T-helper 2 cell (primary cell): ENCODE measurements at places on chromosomes 12 and 14.

- DNase-seq: no peak
Observed at GRCh38 chr12:9808504-9808903, 18.8 kb upstream of the KLRF1 start.

- no peak for DNase-seq
Observed at GRCh38 chr12:32072102-32072501, 34.5 kb upstream of the BICD1 start.

GRCh38 chr14:33676135-33676566, 274.7 kb downstream of the EGLN3 start:
- DNase-seq: no peak

- DNase-seq: no peak
Observed at GRCh38 chr12:124536641-124537040, 30.8 kb downstream of the NCOR2 start.

DNA sequence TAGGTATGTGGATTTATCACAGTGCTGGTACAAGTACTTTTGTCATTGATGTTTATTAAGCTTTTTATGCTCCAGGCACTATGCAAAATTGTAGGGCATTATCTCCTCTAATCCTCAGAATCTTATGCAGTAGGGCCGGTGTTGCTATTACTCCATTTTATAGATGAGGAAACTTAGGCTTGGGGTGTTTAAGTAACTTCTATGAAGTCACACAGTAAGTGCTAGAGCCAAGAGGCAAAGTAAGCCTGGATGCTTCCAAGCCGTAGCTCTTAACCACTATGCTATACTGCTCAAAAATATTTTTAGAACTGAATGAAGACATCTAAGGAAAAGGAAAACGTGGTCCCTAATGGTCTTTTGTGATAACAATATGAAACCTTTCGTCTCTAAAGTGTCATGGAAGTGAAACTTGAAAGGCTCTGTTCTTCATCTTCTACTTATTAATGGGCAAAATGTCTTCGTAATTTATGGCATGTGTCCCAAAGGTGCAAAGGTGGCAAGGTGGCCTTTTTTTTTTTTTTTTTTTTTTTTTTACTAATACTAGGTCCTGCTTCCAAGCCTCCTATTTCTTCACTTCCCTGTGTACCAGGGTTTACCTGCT, 85.2 kb downstream of the ETV6 start:
- no peak for DNase-seq

GRCh38 chr12:108253540-108253939, 85.6 kb downstream of the CMKLR1 start:
- DNase-seq: no peak

DNA sequence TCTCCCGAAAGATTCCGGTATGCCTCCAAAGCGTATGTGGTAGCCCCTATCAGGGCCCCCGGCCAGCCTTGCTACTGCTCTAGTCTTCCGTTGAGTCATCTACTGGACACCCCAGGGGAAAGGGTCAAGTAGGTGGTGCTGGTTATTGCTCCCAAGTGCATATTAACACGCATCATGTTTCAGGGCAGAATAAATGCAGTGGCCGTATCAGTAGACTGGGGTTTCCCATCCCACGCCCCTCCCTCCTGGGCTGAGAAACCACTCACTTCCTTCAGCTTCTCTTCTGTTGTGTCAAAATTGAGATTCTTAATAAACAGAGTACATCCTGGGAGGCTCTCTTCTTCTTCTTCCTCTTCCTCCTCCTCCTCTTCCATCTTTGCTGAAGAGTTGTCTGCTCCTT, 39.3 kb downstream of the RBM19 start:
- no peak for DNase-seq

GRCh38 chr12:92408072-92408900, 262.6 kb upstream of the BTG1 start:
- DNase-seq: no peak

DNA sequence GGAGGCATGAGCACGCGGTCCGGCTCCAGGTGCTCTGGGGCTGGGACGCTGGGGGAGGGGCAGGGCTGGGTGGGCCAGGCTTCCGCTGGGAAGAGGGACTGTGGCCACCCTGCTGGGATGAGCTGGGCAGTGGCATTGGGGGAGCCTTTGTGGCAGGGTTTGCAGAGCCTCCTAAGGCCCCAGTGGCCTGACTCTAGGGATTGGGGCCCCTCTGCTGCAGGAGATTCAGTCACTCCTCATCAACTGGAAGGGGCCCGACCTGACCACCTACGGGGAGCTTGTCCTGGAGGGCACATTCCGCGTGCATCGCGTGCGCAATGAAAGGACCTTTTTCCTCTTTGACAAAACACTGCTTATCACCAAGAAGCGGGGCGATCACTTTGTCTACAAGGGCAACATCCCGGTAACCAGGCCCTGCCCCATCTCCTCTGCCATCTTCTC, 26.9 kb downstream of the PLEKHG3 start:
- no peak for DNase-seq

DNA sequence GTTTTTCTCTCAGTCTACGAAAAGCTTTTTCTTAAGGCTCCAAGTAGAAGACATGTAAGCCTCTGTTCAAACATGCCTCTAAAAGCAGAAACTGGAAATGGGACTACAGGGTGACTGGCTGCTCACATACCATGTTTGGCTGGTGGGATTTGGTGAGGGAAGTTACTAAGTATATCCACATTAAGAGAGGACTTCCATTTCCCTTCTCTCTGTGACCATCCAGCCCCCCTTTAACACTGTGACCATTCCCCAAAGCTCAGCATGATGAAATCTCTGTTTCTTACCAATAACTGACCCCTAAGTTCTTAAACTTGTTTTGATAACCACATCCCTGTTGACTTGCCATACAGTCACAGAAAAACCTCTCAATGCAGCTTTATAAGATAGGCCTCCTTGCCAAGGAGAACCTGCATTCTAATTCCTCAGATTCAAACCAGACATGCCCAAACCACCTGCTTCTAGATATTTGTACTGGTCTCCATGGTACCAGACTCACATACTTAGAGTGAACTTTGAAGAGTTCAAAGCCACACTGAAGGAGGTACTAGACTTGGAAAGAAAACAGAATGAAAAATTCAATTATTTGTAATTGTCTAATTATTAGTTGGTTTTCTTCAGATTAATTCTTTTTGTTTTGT, 102.2 kb downstream of the VEZT start:
- DNase-seq: no peak

- peak; percentile 66 for DNase-seq
Observed at GRCh38 chr12:21678959-21679358, 21.3 kb upstream of the LDHB start.

DNA sequence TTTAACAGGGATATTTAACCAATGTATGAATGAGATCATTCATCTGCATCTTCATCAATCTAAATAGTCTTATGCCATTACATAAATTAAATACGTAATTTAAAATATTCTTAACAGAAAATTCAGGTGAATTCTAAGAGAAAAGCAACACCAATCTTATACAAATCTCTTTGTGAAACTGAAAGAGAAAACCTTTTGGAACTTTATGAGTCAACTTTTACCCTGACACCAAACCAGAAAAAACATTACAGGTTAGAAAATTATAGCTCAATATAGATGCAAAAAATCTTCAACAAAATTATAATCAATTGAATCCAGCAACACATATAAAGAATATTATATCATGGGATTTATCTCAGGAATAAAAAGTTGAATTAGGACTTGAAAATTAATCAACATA, 3.4 kb downstream of the GLIPR1L1 start:
- DNase-seq: peak; percentile 62

DNA sequence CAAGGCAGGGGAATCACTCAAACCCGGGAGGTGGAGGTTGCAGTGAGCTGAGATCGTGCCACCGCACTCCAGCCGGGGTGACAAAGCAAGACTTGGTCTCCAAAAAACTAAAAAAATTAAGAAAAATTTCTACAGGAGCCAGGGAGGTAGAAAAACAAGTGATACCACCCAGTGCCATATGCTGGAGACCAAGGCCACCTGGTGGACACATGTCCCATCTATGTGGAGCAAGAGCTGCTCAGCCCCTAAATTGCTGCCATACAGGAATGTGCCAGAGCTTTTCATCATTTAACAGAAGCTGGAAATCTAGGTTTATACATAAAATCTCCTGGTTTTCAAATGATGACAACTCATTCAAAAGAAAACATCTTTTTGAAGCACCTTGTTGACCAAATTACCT, 61.4 kb upstream of the ELK3 start:
- DNase-seq: no peak

DNA sequence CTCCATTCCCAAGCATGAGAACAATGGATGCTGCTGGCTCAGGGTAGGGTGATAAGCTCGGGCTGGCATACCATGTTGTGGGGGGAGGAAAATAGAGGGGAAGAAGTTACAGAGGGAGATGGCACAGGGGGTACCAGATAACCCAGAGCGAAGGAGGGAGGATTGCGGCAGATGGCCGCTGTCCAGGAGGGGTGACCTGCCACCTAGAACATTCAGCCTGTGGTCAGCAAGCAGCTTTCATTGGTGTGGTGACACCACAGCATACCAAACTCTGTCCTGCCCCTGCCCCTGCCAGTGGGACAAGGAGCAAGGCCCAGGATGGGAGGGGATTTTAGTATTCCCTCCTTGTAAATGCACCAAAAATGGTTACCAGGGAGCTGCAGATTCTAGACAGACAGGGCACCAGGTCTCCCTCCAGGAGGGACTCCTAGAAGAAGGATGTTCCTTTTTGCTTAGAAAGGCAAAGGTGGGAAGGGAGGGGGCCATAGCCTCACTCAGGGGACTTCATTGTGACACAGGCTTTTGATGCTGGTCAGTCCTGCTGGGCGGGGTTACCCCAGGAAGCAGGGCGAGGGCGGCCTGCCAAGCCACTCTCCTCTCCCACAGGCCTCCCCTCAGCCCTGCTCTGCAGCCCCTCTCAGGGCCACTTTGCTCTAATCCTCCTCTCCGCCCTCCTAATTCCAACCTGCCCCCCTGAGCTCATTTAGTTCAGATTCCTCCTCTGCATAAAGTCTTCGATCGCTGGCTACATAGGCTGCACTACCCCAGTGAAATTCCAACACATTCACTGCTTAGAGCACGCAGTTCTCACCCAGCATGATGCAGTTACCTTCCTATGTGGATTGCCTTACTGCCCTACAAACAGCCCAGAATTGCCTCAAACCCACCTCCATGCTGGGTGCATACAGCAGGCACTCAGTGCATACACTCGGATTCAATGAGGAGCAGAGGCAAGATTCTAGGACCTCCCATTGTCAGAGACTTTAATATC, 36.0 kb upstream of the PLEKHG6 start:
- no peak for DNase-seq

DNA sequence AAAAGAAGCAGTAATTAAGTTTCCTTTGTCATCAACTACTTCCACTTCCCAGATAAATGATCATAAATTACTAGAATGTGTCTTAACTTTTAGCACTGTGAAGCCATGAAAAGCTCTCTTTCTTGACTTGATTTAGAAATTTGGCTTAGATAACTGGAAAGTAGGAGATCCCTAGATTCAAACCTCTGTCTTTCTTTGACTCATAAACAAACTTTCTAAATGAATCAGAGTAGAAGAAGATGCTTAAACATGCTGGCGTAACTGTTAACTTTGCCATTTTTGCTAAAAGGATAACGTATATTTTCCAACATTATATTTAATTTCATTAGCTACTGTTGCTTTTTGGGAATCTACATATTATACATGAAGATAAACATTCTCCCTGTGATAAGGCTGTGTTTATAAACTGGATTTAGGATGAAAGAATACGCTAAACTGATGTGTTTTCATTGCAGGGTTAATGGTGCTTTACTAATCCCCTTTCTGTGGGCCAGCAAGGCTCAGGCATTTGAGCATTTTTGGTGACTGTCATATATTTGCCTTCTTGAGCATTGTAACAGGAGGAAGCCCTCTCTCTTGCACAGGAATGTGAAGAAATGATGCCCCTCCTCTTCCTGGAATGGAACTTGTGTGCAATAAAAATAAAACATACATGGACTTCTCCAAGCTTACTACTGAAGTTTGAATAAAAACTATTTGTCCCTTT, 301.4 kb downstream of the BMP4 start:
- DNase-seq: peak; percentile 46

- DNase-seq: no peak
Observed at GRCh38 chr14:80679273-80679672, 262.3 kb downstream of the CEP128 start.
